ENCODE measurements at places on chromosomes 1 and 21. TPM values are rescaled to one million over a fixed set of nuclear protein-coding genes. Genes with fewer than 3 reads are reported as not detected.

Gene ARHGAP30
- total RNA-seq: not detected

Gene PDC
- total RNA-seq: not detected

Gene FBLIM1
- 198 TPM for total RNA-seq

Gene ZFP69
- 2.2 TPM for total RNA-seq

Gene AGMAT
- total RNA-seq: 1.4 TPM

Gene NBPF10
- 1.8 TPM for total RNA-seq

Gene U2AF1
- 22.3 TPM for total RNA-seq

Gene PTBP2
- total RNA-seq: 7.8 TPM

Gene TMEM269
- 0.25 TPM for total RNA-seq

Gene DTL
- 19.4 TPM for total RNA-seq

Gene NR1I3
- not detected for total RNA-seq

Gene FCN3
- not detected for total RNA-seq

Gene CAMK1G
- 0.51 TPM for total RNA-seq

Gene TRPM2
- 2.1 TPM for total RNA-seq

Gene NFASC
- not detected for total RNA-seq

Gene PIK3C2B
- 4.8 TPM for total RNA-seq

Gene PERM1
- not detected for total RNA-seq

Gene FCGR3A
- not detected for total RNA-seq

Gene EPHB2
- total RNA-seq: 181 TPM

Gene ACKR1
- total RNA-seq: not detected

Gene DENND1B
- 5.6 TPM for total RNA-seq

Gene FAM43B
- total RNA-seq: 0.16 TPM

Gene SPTA1
- not detected for total RNA-seq

Gene MSH4
- not detected for total RNA-seq

Gene F13B
- total RNA-seq: not detected

Gene GSTM3
- total RNA-seq: 75.7 TPM

Gene LCE1A
- not detected for total RNA-seq

Gene PROX1
- 0.51 TPM for total RNA-seq

Gene HMCN1
- 23.2 TPM for total RNA-seq

Gene ERVH48-1
- not detected for total RNA-seq

Gene CHI3L2
- not detected for total RNA-seq

Gene LCE2B
- not detected for total RNA-seq

Gene TTC39A
- total RNA-seq: 20.8 TPM

Gene CELSR2
- 51.5 TPM for total RNA-seq

Gene KCND3
- not detected for total RNA-seq

Gene PLD5
- not detected for total RNA-seq

Gene KCNJ15
- 19.9 TPM for total RNA-seq

Gene LORICRIN
- total RNA-seq: not detected

Gene RAD54L
- total RNA-seq: 16.0 TPM

Gene TMEM39B
- total RNA-seq: 9.0 TPM

Gene SPRR2F
- total RNA-seq: not detected

Gene DPH5
- 24.8 TPM for total RNA-seq

Gene MPZ
- 0.38 TPM for total RNA-seq

Gene SHE
- total RNA-seq: under 0.01 TPM

Gene PTGER3
- total RNA-seq: not detected

Gene CFHR3
- total RNA-seq: not detected

Gene SMYD3
- 21.4 TPM for total RNA-seq

Gene CELA3B
- not detected for total RNA-seq

Gene ASCL5
- 0.49 TPM for total RNA-seq

Gene TLR5
- 0.25 TPM for total RNA-seq

Gene SARS1
- total RNA-seq: 180 TPM

Gene SEC16B
- total RNA-seq: 3.2 TPM

Gene LEFTY2
- 0.13 TPM for total RNA-seq

Gene TMEM53
- 9.0 TPM for total RNA-seq

Measured in mesangial cell (primary cell).